ENCODE measurements at places on chromosomes 13 and 19.

- DNase-seq: no peak
Measured at GRCh38 chr13:25237083-25237482, 50.2 kb downstream of the MTMR6 start.

DNA sequence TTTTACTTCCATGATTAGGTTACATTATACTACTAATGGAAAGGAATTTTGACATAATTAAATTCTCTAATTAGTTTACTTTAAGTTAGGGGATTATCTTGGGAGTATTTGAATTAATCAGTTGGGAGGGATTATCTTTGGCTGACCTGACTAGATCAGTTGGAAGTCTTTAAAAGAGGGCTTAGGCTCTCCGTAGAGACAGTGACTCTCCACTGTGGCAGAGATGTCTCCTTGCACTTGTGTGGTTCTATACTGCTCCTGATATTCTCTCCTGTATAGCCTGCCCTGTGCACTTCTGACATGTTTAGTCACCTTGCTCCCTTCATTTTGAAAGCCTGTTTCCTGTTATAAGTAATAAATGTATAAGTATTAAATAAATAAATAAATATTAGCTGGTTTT is 1612.3 kb upstream of the PRR20A start:
- no peak for DNase-seq

GRCh38 chr13:24207841-24208667 is 47.5 kb downstream of the SPATA13 start:
- DNase-seq: no peak

DNA sequence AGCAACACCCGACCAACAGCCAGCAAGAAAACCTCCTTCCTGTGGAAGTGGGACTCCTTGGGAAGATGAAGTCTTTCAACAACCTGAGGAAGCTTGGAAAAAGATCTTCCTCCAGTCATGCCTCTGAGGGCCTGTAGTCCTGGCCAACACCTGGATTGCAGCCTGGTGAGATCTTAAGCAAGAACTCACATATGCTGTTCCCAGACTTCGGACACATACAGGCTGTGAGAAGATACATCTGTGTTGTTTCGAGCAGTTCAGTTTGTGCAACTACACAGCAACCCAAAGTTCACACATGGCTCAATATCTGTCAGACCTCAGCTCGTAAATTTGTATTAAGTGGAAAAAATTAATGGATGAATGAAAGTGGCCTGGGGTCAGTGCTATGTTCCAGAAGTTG is 65.1 kb upstream of the UBAC2 start:
- no peak for DNase-seq

- DNase-seq: no peak
Measured at GRCh38 chr19:16325161-16325527, 518 bp downstream of the KLF2 start.

- DNase-seq: no peak
Measured at GRCh38 chr19:2540646-2541454, 64.9 kb downstream of the GADD45B start.

GRCh38 chr19:47848823-47849473 is 10.1 kb upstream of the TPRX2 start:
- no peak for DNase-seq

GRCh38 chr13:32264407-32264806 is 50.8 kb downstream of the ZAR1L start:
- no peak for DNase-seq
